Liver (tissue), 10 donors: ENCODE measurements at places on chromosomes 7 and 10. TPM values are rescaled to one million over a fixed set of nuclear protein-coding genes. Genes with fewer than 3 reads are reported as not detected.

DNA sequence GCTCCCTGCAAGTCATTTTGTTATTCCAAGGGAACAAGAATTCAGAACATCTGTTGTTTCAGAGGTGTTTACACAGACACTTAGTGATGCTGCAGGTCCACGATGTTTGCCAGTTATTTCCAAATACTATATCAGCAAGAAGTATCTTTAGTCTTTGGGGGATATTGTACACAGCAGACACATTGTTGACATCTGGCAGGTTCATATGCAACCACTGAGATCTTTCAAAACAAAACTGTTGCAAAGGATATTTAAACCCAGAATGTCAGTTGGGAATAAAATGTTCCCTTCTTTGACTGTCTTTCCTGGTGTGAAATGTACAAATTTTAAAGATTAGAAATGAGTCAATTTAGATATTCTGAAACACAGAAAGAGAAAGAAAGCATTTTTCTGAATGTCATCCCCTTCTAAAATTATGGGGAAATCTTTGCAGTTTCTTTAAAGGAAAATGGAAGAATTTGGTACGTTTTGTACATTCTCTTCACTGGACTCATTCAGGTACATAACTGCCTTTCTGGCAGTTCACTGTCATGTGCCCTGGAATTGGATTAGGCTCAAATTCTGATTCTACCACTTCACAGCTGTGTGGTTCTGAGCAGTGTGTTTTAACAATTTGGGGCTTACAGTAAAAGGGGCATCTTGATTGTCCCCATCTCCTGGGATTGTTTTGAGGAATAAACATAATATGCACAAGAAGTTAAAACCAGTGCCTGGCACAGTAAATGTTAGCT is 40.3 kb upstream of the CELF2 start:
- DNase-seq: no peak
- no peaks in the 10 kb centered on the region for H3K4me1 ChIP-seq
- no peak overlapping the region for H3K4me3 ChIP-seq
- no peaks in the 10 kb centered on the region for H3K36me3 ChIP-seq
- H3K27ac ChIP-seq: no peak overlapping the region
- peaks cover 6% of the 10 kb centered on the region for H3K27me3 ChIP-seq

- H3K27me3 ChIP-seq: no peaks in the 10 kb centered on the region
- H3K4me3 ChIP-seq: no peak overlapping the region
- no peaks in the 10 kb centered on the region for H3K36me3 ChIP-seq
- H3K4me1 ChIP-seq: no peaks in the 10 kb centered on the region
- H3K27ac ChIP-seq: no peak overlapping the region
Measured at GRCh38 chr10:46237815-46238510, 48.8 kb upstream of the ANTXRL start.

DNA sequence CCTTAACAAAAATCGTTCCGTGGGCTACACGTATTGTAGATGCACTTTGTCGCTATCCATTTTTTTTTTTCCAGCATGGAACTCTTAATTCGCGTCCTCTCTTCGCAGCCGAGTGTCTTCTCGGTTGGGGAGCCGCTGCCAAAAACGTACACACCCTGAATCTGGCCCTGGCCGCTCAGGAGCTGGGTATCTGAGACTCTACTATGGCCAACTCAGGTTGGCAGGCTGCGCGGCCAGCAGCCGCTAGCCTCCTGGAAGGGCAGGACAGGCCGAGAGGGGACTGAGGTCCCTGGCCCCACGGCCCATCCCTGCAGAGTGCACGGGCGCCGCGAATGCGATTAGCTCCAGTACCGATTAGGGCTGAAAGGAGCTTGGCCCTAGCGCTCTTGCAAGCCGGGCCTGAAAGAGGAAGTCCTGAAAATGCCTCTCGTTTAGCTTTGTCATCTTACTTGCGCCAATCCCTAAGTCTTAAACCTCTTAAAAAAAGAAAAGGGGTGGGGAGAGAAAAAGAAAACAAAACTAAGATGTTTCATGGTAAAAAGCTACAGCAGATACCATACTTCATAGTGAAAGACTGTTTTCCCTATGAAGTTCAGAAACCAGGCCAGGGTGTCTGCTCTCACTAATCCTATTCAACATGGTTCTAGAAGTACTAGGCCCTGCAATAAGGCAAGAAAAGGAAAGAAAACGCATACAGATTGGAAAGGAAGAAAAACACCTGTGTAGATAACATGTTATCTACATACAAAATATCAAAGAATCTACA is 113.2 kb upstream of the RHEB start:
- H3K27me3 ChIP-seq: no peaks in the 10 kb centered on the region
- H3K4me1 ChIP-seq: peaks cover 12% of the 10 kb centered on the region
- peak overlapping the region; percentile 85 for H3K27ac ChIP-seq

LDB3 gene
- 0.15 TPM for polyA plus RNA-seq

CFAP43 gene
- 0.10 TPM for polyA plus RNA-seq
